ENCODE measurements at places on chromosomes 5 and 9. TPM values are rescaled to one million over a fixed set of nuclear protein-coding genes. Genes with fewer than 3 reads are reported as not detected.

Gene LCN15
- total RNA-seq, result not detected

Gene SLC2A6
- total RNA-seq, result 14.1 TPM

Gene SH2D3C
- total RNA-seq, result not detected

Gene RNF183
- not detected for total RNA-seq

Gene AGTPBP1
- total RNA-seq, result 17.7 TPM

Gene PCDH12
- 0.15 TPM for total RNA-seq

Gene NR5A1
- not detected for total RNA-seq

Gene FKTN
- 53.1 TPM for total RNA-seq

Gene HAPLN1
- total RNA-seq, result 4.6 TPM

Gene LTC4S
- not detected for total RNA-seq

Gene CSF1R
- total RNA-seq, result under 0.01 TPM

Gene CAMK2A
- total RNA-seq, result 3.8 TPM

Gene IFNA2
- not detected for total RNA-seq

Gene DMXL1
- 50.9 TPM for total RNA-seq
